GM23248 (cell line): ENCODE measurements at places on chromosomes 6 and 20.
A peak's percentile ranks its signal among the peaks of the same experiment; 100 is the strongest.

DNA sequence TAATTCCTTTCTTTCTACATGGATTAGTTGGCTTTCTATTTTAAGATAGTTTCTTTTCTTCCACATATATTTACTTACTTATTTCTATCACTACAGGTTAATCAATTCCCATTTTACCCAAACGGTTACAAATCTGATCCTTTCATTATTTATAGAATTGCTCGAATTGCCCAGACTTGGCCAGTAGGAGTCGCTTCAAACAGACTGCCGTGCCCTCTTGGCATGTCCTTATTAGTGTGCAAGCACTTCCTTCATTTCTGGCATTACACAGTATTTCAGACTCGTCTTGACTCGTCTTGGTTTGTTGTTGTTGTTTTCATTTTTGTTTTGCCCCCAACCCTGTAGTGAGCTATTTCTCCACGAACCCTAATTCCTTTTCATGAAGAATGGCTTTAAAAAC lies 74.6 kb downstream of the SAMD3 start:
- no peak for DNase-seq

DNA sequence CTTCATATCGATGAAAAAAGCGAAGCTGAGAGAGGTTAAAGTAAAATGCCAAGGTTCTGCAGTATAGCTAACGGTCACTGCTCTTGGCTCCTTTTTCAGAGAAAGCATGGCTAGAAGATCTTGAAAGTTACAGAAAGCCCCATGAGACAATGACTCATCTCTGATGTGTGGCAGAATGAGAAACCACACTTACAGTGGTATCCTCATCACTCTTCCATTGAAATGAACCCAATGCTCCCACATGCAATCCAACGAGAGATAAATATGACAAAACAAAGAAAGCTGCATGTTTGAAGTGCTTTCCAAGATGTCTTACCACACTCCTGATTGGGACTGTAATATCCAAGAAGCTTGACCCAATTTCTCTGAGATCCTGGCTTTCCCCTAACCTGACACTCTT lies 694.9 kb downstream of the PRKN start:
- peak; percentile 81 for DNase-seq

DNA sequence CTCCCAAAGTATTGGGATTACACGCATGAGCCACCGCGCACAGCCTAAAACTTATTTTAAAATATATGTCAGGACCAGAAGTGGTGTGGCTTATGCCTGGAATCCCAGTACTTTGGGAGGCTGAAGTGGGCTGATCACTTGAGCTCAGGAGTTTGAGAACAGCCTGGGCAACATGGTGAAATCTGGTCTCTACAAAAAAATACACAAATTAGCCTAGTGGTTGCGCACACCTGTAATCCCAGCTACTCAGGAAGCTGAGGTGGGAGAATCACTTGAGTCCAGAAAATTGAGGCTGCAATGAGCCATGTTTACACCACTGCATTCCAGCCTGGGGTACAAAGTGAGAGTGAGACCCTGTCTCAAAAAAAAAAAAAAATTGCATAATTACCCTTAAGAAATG lies 13.7 kb downstream of the PXT1 start:
- DNase-seq: no peak

GRCh38 chr6:146894624-146895023 lies 295.9 kb downstream of the ADGB start:
- DNase-seq: no peak

- no peak for DNase-seq
Measured at GRCh38 chr6:157961832-157962575, 19.7 kb upstream of the SYNJ2 start.

- DNase-seq: no peak
Measured at GRCh38 chr20:635028-635892, 17.7 kb downstream of the SRXN1 start.

DNA sequence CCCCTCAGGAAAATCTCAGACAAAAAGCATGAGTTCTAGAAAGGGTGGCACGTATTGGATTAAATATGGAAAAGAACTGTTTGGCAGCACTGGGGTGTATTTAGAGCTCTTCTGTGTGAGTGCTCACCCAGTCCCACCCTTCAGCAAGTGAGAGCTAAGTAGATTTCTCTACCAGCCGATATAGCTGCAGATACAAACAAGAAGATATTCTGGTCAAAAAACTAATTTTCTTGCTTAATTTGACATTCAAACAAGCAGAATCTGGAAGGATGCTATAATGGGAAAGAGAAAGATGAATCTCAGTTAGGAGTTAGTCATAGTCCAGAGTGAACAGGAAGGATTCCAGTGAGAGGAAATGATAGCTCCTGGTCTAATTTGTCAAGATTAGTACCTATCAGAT lies 232.1 kb downstream of the TMEM242 start:
- no peak for DNase-seq

- no peak for DNase-seq
Measured at GRCh38 chr20:34794006-34794585, 31.4 kb downstream of the NCOA6 start.

DNA sequence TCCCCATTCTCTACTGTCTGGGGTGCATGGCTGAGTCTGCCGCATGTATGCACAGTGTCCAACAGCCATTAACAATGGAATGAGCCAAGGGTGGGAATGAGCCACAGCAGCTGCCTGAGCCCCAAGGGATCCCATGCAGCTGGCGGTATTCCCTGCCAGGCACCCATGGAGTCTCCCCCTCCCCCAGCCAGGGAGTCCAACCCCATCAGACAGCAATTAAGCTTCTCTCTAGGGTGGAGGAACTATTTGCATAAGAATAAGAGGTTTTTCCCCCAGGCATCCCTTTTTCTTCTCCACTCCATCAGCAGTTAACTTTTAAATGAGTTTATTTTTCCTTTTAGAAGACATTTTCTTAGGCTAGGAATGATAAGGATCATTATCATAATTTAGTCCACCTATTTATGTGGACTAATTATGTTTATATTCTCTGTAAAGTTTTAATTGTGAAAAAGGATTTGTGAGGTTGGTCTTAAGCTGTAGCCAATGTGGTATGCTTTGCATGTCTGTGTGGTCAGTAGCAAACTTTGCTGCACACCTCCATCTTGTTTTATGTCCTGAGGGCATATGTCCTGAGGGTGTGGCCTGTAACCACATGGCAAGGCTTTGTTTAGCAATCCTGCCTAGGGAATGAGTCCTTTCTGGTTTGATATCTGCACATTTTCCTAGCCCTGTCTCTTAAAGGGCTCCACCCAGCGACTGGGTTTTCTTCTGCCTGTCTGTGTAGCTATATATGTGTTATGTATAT lies 158.9 kb upstream of the OLIG3 start:
- no peak for DNase-seq

- DNase-seq: peak; percentile 50
Measured at GRCh38 chr6:106083618-106084017, 2.5 kb upstream of the PRDM1 start.

DNA sequence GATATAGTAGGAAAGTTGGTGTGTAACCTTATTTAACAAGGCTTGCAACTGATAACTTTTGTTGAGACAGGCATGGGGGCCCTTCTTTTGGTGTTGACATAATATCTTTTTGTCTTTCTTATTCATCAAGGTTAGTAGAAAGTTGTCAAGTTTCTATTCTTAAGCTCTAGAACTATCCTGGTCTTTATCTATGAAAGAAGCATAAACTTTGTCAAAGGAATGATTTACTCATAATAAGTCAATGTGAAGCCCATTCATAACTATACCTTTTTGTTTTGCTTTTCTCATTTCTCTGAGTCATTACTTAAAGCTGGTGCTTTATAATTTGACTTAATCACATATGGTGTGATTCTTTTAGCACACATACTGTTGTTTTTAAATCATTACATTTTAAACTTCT lies 312.4 kb downstream of the UTRN start:
- no peak for DNase-seq

DNA sequence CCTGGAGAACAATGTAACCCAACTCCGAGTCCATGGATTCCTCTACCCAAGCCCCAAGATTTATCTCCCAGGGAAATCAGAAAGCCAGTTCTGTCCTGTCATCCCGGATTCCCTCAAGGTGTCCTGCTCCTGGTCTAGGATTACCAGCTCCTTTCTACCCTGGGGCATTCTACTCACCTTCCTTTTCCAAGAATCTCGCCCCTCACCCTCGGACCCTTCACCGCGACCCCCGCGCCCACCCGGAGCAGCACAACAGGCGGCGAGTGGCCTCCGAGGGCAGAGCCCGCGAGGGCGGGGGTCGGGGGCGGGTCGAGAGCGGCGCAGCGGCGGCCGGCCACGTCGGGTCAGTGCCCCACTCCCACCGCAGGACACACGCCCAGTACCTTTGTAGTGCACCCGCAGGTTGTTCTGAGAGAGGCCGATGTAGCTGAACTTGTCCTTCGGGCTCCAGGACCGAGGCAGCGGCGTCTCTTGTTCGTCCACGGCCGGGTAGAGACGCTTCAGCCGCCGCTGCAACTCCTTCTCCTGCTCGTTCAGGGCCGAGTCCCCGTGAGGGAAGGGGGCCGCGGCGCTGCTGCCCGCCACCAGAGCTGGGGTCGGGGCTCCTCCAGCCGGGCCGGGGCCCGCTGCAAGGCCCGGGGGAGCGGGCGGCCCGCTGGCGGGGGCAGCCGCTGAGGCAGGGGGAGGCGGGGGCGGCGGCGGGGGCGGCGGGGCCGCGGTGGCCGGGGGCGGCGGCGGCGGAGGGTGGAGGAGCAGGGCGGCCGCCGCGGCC lies 897 bp downstream of the RANBP9 start:
- DNase-seq: peak; percentile 62

GRCh38 chr6:760982-761955 lies 68.3 kb upstream of the EXOC2 start:
- DNase-seq: peak; percentile 4

DNA sequence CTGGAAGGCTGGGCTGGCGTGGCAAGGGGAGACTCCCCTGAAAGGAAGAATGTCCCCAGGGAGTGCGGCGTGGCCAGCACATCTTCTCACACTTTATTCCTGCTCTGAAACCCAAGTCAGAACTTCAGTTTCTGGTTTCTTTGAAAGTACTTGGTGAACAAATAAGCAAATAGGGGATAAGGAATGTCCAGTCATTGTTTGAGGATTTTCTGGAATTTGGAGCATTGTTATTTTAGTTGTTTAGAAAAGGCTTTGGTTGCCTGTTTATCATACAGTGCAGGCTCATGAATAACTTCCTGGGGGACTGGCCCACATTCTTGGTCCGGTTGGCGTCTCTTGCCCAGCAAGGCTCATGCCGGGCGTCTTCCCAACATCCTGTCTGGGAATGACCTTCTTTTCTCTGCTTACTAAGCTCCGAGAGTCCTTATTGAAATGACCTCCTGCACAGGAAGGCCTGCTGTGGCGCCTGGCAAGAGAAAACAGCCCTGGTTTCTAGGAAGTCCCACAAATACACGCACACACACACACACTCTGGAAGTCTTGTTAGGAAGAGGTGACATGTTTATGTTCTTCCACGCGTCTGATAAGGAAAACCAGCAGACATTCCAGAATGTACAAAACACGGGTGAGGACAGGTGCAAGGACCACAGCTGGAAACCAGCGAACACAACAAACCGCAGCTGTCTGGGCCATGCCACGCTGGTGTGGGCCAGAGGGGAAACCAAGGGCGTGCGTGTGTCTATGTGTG lies 71.9 kb downstream of the TMEM170B start:
- DNase-seq: peak; percentile 96

- DNase-seq: no peak
Measured at GRCh38 chr20:32606107-32606506, 21.0 kb upstream of the NOL4L start.

DNA sequence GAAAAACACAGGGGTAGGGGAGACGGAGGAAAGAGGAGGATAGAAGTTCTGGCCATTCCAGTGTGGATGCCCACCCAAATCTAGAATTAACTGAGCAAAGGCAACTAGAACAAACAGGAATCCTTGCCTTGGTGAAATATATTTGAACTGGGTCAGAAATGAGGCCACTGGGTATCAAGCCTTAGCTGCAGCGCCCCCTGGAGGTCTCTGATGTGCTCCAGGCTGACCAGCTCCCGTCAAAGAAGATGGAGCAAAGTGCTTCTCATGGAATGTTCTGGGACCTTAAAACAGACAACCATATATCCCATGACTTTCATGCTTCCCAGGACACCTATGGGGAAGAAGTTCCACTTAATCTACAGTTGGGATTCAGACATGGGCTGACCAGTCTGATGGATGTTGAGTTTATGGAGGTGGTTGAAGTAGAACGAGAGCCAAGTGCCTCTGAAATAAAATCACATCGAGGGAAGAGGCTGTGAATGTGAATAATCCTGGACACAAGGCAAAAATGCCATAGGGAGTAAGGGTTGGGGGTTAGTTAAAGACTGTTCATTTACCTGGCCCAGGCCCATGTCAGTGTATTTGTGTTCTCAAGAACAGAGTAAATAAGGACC lies 50.4 kb downstream of the HLA-DPB1 start:
- DNase-seq: peak; percentile 81

- peak; percentile 86 for DNase-seq
Measured at GRCh38 chr20:58906894-58907293, 54.4 kb downstream of the GNAS start.

- DNase-seq: no peak
Measured at GRCh38 chr6:3299221-3299620, 40.5 kb downstream of the PSMG4 start.

DNA sequence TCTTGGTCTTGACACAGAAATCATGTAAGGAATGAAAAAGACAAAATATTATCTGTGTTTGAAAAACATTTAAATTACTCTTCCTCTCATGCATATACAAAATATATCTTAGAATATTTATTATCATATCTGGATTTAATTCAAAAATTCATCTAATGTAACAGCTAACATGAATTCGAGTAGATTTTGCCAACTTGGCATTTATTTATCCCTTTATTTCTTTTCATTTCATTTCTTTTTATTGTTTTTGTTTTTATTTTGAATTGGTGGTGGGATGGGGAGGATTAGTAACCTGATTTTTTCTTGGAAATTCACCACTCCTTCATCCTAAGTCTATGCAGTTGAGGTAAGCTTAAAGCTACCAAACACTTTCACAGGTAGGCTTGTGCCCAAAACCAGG lies 508.7 kb downstream of the EPHA7 start:
- no peak for DNase-seq

DNA sequence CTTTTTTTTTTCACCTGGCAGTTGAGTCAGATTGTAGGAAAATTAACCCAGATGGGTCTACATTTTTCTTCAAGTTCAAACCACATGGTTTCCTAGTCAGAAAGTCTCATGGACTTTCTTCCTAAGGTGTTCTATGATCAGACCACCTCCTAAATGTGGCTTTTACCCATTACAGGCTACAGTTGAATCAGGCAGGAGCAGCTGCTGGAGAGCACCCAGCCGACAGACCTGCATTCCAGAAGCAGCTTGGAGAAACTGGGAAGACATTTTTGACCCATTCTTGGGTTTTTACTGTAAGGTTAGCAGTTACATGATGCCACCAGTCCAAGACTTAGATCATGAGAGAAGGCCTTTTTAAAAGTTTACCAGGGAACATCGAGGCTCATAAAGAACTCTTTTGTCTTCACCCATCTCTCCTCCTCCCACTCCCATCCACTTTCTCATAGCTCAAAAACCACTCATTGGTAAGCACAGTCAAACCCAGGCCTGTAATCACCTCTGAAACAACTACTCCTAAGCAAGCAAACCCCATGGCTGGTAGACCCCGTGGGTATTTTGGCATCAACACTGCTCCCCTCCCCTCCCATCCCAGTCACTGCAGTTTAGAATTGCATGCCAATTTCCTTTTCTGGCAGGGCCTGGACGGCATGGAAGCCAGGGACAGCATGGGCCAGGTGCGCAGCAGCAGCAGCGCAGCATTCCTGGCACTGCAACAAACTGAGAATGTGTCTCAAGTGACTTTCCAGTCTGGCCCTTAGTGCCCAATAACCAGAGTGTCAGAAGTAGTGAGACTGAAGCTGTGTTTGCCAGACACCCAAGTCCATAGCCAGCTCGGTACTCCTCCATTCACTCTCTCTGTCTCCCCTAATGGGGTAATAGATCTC lies 113.7 kb downstream of the CLIC5 start:
- DNase-seq: no peak

GRCh38 chr6:3073382-3073781 lies 5.1 kb downstream of the RIPK1 start:
- no peak for DNase-seq

- peak; percentile 92 for DNase-seq
Measured at GRCh38 chr6:36623547-36624459, 29.6 kb downstream of the SRSF3 start.
